ENCODE measurements at places on chromosomes 11 and 22.

DNA sequence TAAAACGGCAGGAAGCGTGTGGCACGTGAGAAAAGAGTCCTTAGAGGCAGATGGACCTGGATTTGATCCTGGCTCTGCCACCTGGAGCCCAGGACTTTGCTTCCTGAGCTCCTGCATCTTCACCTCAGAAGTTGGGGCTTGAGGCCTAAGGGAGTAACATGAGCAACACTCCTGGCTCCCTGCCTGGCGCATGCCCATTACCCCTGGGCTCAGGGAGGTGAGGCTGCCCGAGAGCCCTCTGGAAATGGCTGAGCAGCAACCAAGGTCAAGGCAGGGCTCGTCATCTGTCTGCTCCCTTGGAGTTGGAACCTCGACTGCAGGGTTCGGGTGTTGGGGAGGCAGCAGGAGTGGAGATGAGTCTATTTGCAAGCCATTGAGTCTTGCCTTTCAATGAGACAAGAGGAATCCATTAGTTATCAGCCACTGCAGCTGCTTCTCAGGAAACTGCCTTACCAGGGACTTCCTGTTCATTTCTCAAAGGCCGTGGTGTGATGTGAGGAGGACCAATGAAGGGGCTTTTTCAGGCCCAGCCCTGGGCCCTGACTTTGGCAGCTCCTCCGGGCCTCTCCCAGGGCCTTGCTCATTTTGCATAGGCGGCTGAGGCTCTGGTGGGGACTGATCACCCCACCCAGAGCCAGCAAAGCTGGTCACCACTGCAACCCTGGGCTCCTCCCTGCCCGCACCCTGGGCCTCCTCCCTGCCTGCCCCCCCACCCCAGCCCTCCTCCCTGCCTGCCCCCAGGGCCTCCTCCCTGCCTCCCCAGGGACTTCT is 6.4 kb downstream of the FADS2 start:
- DNase-seq = no peak
- no peak overlapping the region for H3K27ac ChIP-seq
- peaks cover 1% of the 10 kb centered on the region for H3K4me1 ChIP-seq
- no peak overlapping the region for H3K4me3 ChIP-seq
- H3K27me3 ChIP-seq = no peaks in the 10 kb centered on the region
- H3K36me3 ChIP-seq = no peaks in the 10 kb centered on the region

DNA sequence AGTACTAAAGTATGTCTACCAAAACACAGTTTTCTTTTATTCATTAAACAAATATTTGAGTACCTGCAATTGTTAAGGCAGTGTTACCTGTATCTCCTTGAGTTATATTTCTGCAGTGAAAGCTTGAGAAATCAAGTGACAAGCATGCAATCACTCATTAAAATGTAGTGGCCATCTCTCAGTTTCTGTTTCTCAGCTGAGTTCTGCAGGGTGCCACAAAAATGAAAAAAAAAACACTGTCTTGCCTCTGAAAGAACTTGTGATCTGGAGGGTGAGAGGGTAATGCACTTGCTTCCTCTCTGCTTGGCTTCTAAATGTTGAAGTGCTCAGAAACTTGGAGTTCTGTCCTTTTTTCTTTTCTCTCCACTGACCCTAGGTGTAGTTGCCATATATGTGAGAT is 6.8 kb downstream of the QSER1 start:
- no peaks in the 10 kb centered on the region for H3K36me3 ChIP-seq
- no peaks in the 10 kb centered on the region for H3K27me3 ChIP-seq
- no peak overlapping the region for H3K4me3 ChIP-seq
- H3K4me1 ChIP-seq = peaks cover 21% of the 10 kb centered on the region
- H3K27ac ChIP-seq = no peak overlapping the region

GRCh38 chr11:78860720-78861422 is 286.2 kb upstream of the NARS2 start:
- no peaks in the 10 kb centered on the region for H3K36me3 ChIP-seq
- H3K27me3 ChIP-seq = no peaks in the 10 kb centered on the region
- H3K4me1 ChIP-seq = no peaks in the 10 kb centered on the region
- DNase-seq = no peak
- H3K4me3 ChIP-seq = no peak overlapping the region
- no peak overlapping the region for H3K27ac ChIP-seq

GRCh38 chr11:77512092-77512491 is 38.2 kb upstream of the PAK1 start:
- no peaks in the 10 kb centered on the region for H3K36me3 ChIP-seq
- no peak overlapping the region for H3K4me3 ChIP-seq
- H3K27me3 ChIP-seq = no peaks in the 10 kb centered on the region
- no peak for DNase-seq

DNA sequence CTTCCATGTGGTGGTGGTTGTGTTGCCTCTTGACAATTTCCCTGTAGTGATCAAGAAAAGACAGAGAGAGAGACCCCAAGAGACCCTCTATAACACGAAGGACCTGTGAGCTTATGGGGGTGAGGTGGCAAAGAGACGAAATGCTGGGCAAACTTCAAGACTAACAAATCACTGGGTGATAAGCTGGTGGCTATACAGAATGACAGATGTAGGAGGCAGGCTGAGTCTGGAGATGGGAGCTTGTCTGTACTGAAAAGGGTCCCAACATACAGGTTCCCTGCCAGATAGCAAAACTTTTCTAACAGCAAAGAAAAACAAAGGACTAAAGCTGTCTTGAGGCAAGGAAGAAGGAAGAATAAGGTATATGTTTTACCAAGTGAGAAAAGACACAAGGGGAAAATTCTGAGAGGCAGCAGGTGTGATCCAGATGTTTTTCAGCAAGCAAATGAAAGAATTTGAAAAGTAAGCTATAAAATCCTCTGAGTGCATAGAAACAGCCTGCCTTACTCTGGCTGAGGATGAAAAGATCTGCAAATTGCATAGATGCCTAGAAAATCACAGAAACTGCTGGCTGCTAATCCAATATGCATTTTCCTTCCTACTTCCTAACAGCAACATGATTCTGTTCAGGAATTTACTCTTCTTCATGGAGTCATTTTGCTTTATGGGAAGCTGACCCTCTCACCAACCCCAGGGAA is 21.9 kb upstream of the LYVE1 start:
- no peak for DNase-seq
- H3K27me3 ChIP-seq = no peaks in the 10 kb centered on the region
- no peak overlapping the region for H3K27ac ChIP-seq
- H3K4me3 ChIP-seq = no peak overlapping the region
- H3K36me3 ChIP-seq = no peaks in the 10 kb centered on the region

- peaks cover 10% of the 10 kb centered on the region for H3K4me1 ChIP-seq
- no peak overlapping the region for H3K4me3 ChIP-seq
- H3K27me3 ChIP-seq = no peaks in the 10 kb centered on the region
- H3K27ac ChIP-seq = no peak overlapping the region
- no peaks in the 10 kb centered on the region for H3K36me3 ChIP-seq
- DNase-seq = no peak
These were observed 40.3 kb upstream of the CADM1 start for GRCh38 chr11:115544422-115544948.

- no peak for DNase-seq
- H3K27ac ChIP-seq = no peak overlapping the region
- H3K4me3 ChIP-seq = no peak overlapping the region
- H3K27me3 ChIP-seq = no peaks in the 10 kb centered on the region
- no peaks in the 10 kb centered on the region for H3K36me3 ChIP-seq
- H3K4me1 ChIP-seq = peaks cover 45% of the 10 kb centered on the region
These were observed 173.7 kb upstream of the NECTIN1 start for GRCh38 chr11:119902656-119903231.

GRCh38 chr11:122137078-122137793 is 21.2 kb upstream of the BLID start:
- no peak overlapping the region for H3K4me3 ChIP-seq
- DNase-seq = no peak
- peaks cover 5% of the 10 kb centered on the region for H3K4me1 ChIP-seq
- no peak overlapping the region for H3K27ac ChIP-seq

GRCh38 chr11:117438371-117439000 is 110.8 kb downstream of the CEP164 start:
- H3K4me3 ChIP-seq = no peak overlapping the region
- no peaks in the 10 kb centered on the region for H3K27me3 ChIP-seq
- peaks cover 3% of the 10 kb centered on the region for H3K4me1 ChIP-seq
- DNase-seq = no peak
- no peaks in the 10 kb centered on the region for H3K36me3 ChIP-seq

DNA sequence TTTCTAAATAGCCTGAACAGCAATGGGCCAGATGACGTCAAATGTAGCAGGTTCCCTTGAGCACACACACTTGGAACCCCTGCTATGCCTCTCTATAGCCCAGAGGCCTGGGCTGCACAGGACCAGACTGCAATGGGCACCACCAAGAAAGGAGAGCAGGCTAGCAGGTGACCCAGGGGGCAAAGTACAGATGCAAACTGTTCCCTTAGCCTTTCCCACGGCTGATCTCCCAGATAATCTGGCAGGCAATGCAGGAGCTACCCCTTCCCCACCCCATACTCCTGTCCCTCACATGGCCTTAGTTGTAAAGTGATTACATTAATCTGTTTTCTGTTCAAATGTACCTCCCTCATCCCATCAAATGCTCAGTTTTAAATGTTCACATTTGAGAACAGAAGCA is 41.3 kb downstream of the SMCO4 start:
- H3K36me3 ChIP-seq = no peaks in the 10 kb centered on the region
- peaks cover 8% of the 10 kb centered on the region for H3K4me1 ChIP-seq
- no peak for DNase-seq
- no peaks in the 10 kb centered on the region for H3K27me3 ChIP-seq
- H3K4me3 ChIP-seq = no peak overlapping the region

DNA sequence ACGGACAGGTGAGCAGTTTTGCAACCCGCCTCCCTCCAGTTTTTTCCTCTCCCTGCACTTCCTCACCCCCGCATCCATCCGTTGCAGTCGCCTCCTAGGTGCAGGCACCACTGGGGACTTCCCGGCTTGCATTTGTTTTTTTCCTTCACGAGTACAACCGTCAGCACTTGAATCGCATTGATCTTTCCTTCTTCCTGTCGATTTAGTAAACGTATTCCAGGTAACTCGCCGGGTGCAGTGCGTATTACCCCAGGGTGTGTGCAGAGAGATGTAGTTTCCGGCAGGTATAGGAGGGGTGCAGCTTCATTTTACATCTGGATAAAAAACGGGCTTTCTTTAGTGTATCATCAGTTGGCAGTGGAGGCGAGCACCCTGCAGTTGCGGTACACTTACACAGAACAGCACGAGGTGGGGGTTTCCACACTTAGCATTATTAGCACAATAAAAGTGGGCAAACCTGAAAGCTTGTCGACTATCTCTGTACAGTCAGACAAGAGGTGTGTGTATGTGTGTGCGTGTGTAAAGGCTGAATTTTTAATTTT is at the start of gene SORL1-AS1:
Gene SORL1-AS1, minus strand, starts transcription at position 359 of the 542 bp plus-strand sequence.
- H3K27ac ChIP-seq = peak within 1 kb of the TSS; percentile 79
- peaks cover 5% of the 10 kb centered on the region for H3K4me1 ChIP-seq

DNA sequence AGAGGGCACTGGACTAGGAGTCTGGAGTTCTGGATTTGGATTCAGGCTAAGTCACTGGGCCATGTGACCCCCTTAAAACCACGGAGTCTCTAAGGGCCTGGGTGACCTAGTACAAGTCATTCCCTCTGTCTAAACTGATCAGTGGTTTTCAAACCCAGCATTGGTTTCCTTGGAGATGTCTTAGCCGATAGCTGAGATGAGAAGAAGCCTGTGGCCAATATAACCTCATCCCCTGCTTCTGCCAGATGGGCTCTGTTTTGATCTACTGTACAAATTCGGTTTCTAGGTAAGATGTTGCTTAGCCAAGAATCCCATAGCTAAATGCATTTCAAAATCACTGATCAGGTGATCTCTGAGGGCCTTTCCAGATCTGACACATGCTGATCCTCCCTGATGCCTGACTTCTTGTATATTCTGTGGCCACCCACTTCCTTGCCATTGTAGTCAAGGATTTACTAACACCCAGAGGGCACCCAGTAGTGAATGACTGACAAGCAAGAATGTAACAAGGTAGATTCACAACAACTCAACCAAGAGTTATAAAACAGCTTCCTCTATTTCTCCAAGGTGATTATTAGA is 53.1 kb downstream of the GALNT18 start:
- no peaks in the 10 kb centered on the region for H3K27me3 ChIP-seq
- no peaks in the 10 kb centered on the region for H3K36me3 ChIP-seq
- no peak overlapping the region for H3K27ac ChIP-seq
- H3K4me3 ChIP-seq = no peak overlapping the region
